Kidney (tissue), 22 donors: ENCODE measurements at places on chromosomes 12 and 14. TPM values are rescaled to one million over a fixed set of nuclear protein-coding genes. Genes with fewer than 3 reads are reported as not detected.

DNA sequence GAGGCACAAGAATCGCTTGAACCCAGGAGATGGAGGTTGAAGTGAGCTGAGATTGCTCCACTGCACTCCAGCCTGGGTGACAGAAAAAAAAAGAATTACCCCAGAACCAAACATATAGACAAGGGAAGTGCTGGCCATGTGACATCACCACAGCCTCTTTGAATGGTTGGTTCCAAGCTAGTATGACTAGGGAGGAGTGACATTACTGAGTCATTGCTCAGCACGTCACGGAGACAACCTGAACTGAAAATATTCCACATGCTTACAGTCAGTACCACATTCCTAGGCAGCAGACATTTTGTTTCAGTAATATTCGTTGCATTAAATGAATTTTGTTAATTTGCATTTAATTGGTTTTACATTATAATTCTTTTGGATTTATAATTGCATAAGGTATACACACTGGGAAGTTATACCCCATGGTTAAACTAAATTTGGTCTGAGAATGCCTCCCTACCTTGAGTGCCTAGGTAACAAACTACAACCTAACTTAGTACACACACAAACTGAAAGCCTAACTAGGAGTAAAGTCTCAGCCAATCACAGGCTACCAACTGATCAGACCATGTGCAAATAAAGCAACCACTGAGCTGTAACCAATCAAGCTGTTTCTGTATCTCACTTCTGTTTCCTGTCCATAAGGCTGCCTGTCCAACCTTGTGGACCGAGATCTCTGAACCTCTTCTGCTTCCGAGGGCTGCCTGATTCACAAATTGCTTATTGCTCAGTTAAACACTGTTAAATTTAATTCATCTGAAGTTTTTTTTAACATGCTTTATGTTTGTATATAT, 164.4 kb downstream of the CAND1 start:
- no peak for DNase-seq

DNA sequence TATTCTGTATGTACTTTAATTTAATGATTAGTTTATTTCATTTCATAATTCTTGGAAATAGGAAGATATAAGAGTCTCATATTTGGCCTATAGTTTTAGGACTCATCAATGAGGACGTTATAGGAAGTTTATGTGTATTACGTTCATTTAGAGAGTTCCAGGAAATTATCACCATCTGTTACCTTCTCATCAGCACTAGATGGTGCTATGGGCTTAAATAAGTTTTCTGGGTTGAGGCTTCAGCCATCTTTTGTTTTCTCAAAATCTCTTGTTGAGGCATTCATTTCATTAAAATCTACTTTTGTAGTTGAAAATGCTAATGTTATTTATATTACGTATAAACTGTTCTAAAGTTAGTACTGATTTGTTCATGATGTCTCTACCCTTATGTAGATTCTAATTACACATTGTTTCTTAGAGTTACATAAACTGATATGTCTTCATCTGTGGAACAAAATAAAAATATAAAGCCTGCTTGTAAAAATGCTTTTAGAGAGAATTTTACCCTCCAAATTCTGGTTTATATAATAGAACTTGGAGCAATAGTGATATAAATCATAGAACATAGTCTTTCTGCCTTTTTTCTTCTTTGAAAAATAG, 89.2 kb downstream of the CFAP54 start:
- DNase-seq, result no peak

DNA sequence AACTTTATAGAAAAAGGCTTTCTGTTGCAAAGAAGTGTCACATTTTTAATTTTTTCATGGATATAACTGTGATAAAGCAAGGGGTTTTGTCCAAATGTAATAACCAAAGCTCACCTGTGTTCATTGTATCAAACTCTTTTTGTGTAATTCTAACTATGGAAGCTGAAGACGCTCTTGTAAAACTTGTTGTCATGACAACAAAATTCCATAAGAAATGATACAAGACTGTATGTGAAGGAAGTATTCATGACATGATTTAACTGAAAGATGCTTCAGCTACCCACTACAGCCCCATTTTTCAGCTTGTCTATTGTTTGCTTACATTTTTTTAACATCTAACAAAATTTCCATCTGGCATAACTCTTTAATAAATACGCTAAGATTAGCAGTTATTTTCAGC, 360.9 kb downstream of the KCNH5 start:
- no peak for DNase-seq

- no peak for DNase-seq
Observed at GRCh38 chr14:93234798-93235197, 27.7 kb downstream of the UBR7 start.

Gene PIWIL1
- 0.15 TPM for polyA plus RNA-seq

Gene ITGA7
- polyA plus RNA-seq, result 26.2 TPM

Gene KRT72
- polyA plus RNA-seq, result not detected
